ENCODE measurements at places on chromosomes 13 and 19. TPM values are rescaled to one million over a fixed set of nuclear protein-coding genes. Genes with fewer than 3 reads are reported as not detected.

Gene LSM14A
- 138 TPM for total RNA-seq

Gene TMEM145
- not detected for total RNA-seq

Gene TPTE2
- total RNA-seq, result not detected

Gene ZNF813
- 7.3 TPM for total RNA-seq

Gene CYP4F2
- 0.09 TPM for total RNA-seq

Gene DDX49
- total RNA-seq, result 36.8 TPM

All from dermis lymphatic vessel endothelial cell (primary cell).